ENCODE measurements at places on chromosomes 1 and 21.

DNA sequence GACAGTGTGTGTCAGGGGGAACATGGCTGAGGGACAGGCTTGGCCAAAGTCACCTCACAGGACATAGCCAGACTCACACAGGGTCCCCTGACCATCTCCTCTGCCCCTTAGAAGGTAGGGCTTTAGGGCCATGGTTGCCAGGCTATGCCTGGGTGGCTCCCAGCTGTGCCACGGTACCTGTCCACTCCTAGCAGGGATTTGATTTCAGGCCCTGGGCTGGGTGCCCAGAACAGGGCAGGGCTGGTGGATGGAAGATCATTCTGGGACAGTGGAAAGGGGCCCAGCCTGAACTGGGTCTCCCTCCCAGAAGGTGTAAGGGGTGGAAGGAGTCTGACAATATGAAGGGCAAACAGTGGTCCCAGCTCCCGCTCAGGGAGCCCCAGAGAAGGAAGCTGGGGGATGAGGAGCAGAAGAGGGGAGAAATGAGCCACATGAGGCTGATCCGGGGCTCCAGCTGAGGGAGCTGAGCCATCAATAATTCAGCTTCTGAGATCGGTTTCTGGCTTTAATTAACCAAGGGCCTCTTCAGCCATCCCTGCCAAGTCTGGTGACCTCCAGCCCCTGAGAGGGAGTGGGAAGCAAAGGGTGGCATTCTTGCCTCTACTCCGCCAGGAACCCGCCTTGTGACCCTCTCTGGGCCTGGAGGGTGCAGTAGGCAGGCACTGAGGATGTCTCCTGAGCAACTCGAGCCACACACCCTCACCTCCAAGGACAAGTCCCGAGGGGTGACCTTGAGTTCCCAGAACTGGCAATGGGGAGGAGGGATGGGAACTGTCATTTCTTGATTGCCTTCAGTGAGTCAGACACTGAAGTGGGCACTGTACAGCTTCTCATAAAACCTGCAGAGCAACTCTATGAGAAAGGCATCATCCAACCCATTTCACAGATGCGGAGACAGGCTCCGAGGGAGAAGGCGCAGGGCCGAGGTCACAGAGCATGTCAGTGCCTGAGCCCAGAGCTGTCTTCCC, 2.1 kb downstream of the CD164L2 start:
- no peak for DNase-seq

- no peak for DNase-seq
These were observed 106.4 kb downstream of the TBX19 start for GRCh38 chr1:168386949-168387586.

- DNase-seq: no peak
These were observed 72.2 kb upstream of the KRTAP19-8 start for GRCh38 chr21:31110430-31110829.

GRCh38 chr1:109874445-109874844, 36.2 kb upstream of the CSF1 start:
- no peak for DNase-seq

GRCh38 chr1:203095061-203095690, 9.4 kb upstream of the MYOG start:
- DNase-seq: no peak

DNA sequence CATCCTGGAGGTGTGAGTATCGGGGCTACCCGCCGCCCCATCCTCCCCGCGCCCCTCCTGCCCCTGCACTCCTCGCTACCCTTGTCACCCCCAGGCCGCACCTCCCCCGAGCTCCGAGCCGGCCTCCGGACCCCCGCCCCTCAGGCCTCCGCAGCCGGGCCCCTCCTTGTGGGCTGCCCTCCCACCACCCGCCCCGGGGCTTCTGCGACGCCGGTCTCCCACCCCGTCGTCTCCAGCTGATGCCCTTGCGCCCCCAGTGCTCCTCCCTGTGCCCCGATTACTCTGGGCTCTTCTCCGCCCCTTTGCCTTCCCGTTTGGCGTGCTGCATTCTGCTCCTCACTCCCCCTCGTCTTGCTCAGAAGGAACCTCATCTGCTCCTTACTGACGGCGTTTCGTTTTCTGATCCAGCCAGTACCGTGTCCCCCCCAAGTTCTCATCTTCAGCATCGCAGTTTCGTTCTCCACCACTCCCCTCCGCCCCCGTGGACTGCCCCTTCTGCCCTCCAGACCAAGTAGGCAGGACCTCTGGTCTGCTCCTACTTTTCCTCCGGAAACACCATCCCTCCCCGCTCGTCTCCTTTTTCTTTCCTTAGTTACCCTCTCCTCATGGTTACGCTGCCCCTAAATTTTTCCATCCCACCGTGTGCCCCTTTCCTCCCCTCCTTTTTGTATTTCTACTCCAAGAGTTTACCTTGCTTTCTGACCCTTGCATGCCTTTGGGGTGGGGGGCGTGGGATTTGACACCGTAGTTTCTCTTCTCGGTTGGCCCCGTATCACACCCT, 841 bp downstream of the SNX27 start:
- peak; percentile 56 for DNase-seq

- DNase-seq: no peak
These were observed 138.6 kb upstream of the AJAP1 start for GRCh38 chr1:4515727-4516289.

DNA sequence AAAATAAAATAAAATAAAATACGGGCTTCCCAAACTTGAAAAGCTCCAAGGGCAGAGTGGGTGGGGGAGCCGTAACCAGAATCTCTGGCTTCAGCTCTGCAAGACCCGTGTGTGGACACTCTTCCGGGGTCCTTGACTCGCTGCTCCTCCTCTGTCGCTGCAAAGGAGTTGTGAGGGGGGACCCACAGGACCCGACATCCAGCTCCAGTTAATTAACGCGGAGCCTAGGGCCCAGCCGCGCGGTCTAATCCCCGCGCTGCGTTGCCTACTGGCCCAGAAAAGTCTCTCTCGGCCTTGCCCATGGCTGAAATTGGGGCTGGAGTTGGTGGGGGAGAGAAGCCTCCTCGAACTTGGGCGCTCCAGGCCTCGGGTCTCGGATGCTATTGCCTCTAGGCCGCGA, 1.8 kb downstream of the LMX1A start:
- DNase-seq: no peak

GRCh38 chr21:34514576-34515115, 2.6 kb upstream of the KCNE1 start:
- no peak for DNase-seq

DNA sequence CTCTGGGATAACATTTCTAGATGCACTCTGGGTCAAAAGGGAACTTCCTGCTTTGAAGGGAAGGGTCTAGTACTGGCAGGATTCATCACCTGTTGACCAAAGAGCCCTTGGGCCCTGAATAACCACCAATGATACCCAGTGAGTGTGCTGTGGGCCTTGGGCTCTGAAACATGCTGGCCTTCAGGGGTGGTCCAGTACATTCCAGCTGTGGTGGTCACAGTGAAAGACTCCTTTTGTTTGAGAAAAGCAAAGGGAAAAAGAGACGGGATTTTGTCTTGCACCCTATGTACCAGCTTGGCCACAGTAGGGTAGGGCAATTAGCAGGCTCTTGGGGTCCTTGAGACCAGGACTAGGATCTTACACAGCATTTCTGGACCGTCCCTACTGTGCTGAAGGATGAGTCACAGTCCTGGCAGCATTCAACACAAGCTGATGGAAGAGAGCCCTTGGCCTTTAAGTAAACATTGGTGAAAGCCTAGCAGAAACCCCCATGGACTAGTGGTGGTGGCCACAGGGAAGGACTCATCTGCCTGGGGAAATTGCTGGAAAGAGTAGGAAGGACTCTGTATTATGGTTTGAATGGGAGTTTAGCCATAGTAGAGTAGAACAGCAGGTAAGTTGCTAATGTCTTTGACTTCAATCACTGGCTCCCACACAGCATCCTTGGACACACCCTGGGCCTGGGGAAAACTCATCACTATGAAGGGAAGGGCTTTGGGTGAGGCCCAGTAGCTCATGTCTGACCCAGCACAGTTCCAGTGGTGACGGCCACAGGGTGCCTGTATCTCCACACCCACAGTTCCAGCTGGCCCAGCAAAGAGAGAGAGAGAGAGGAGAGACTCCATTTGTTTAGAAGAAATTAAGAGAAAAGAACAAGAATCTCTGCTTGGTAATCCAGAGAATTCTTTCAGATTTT, 87.5 kb downstream of the COL24A1 start:
- DNase-seq: no peak

DNA sequence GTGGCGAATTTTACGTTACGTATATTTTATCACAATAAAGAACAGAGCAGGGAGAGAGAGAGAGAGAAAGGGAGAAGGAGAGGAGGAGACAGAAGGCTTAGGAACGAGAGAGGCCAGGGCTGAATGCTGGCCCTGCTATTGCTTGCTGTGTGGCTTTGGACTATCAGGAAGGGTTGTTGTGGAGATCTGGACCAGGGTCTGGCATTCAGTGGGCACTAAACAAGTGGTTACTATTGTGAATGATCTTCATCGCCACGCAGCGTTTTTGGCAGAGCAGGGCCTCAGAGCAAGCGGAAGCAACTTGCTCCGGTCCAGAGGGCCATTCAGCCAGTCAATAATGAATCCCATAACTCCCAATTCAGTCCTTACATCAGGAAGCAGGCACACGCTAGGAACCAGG, 26.4 kb downstream of the PIK3C2B start:
- no peak for DNase-seq

GRCh38 chr1:110150330-110151174, at the start of gene SLC6A17:
Gene SLC6A17 (plus strand): TSS chr1:110150494. CDS start chr1:110166930, 16,436 bp downstream.
- no peak for DNase-seq

DNA sequence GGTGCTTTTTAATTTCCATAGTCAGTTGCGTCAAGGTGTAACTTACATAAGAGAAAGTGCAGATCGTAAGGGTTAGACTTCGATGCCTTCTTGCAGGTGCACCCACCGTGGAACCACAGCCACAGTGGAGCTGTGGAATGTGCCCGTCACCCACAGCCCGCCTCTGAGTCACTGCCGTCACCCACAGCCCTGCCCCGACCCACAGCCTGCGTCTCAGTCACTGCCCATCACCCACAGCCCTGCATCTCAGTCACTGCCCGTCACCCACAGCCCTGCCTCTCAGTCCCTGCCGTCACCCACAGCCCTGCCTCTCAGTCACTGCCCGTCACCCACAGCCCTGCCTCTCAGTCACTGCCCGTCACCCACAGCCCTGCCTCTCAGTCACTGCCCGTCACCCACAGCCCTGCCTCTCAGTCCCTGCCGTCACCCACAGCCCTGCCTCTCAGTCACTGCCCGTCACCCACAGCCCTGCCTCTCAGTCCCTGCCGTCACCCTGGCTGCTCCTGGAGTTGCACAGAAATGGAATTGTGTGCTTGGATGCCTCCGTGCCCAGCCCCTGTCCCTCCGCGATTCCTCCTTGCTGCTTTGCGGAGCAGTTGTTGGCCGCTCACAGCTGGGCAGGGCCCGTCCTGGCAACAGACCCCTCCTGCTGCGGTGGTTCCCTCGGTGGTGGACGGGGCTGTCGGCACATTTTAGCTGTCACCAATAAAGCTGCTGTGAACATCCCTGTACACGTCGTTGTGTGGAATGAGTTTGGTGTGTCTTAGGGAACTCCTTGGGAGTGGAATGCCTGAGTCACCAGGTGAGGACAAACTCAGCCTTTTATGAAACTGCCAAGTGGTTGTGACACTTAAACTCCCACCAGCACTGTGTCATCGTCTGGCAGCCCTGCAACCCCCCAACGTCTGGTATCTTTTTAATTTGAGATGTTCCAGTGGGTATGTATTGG, 44.9 kb upstream of the COL6A2 start:
- DNase-seq: no peak

DNA sequence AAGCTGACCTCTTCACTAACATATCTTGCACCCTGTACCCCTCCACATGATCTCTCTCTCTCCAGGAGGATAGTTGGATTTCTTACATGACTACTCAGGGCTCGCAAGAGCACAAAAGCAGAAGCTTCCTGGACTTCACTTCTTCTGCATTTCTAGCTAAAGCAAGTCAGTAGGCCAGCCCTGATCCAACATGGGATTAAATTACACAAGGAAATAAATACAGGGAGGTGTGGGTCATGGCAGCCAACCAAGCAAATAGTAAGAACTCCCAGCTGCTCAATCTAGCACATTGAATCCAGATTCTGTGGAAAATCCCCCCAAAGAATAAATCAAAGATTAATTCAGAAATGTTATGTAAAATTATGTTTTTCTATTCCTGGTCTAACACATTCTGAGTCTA, 33.3 kb downstream of the KLHDC7A start:
- DNase-seq: no peak

- no peak for DNase-seq
These were observed 53.6 kb downstream of the KIF21B start for GRCh38 chr1:200969726-200970561.

DNA sequence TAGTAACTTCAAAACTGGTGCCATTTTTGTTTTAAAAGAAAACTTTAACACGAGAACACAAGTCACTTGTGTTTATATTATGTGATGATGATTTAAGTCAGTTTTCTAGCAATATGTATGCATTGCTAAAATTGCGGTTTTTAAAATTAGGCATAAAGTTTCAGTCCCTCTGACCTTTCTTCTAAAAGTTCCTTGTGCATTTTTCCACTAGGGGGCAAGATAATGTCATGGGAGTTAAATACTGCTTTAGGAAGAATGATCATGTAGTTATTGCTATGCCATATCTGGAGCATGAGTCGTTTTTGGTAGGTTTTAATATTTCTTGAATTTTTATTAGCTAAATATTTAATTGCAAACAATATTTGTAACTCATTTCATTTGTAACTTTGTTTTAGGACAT, 10.7 kb downstream of the CDC7 start:
- DNase-seq: no peak

GRCh38 chr1:184757891-184758290, 3.2 kb upstream of the EDEM3 start:
- DNase-seq: no peak

DNA sequence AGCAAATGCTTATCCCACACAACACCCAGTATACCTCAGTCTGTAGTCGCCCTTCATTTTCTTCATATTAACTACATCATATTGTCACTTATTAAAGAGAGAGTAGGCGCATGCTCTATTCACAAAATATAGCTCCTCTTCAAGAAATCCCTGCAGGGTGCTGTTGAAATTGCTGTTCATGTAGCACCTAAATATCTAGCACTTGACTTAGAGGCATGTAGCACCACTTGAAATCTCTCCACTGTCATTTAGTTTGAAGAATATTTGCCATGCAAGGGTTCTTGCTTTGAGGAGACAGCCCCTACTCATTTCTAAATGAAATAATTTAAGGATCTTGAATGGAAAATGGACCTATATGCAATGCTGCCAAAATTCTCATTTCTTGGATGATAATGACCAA, 20.9 kb upstream of the LRRC8B start:
- DNase-seq: no peak

GRCh38 chr1:168371477-168371876, 90.8 kb downstream of the TBX19 start:
- no peak for DNase-seq

GRCh38 chr1:193402037-193402436, 215.6 kb upstream of the B3GALT2 start:
- DNase-seq: no peak

DNA sequence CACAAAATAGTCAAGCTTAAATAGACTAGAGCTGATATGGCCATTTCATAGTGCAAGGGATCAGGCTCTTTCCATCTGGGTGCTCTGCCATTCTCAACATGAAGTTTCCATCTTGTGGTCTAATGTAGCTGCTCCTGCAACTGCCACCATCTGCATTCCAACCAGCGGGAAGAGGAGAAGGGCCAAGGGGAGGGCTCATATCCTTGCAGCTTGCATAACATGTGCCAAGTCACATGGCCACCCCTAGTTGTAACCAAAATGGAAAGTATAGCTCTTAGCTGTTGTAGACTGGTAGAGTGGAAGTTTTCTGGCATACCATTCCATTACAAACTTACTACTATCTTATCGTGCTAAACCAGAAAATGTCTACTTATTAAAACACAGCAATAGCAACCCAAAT, 38.9 kb upstream of the IVNS1ABP start:
- no peak for DNase-seq

- no peak for DNase-seq
These were observed 54.4 kb upstream of the WNT2B start for GRCh38 chr1:112454316-112454715.

- no peak for DNase-seq
These were observed 727.7 kb downstream of the USP25 start for GRCh38 chr21:16457498-16457897.
